ENCODE measurements at places on chromosomes 12 and 14. TPM values are rescaled to one million over a fixed set of nuclear protein-coding genes. Genes with fewer than 3 reads are reported as not detected.
A peak's percentile ranks its signal among the peaks of the same experiment; 100 is the strongest.

- peak; percentile 50 for DNase-seq
Measured at GRCh38 chr14:91870001-91870400, 2.7 kb upstream of the TC2N start.

DNA sequence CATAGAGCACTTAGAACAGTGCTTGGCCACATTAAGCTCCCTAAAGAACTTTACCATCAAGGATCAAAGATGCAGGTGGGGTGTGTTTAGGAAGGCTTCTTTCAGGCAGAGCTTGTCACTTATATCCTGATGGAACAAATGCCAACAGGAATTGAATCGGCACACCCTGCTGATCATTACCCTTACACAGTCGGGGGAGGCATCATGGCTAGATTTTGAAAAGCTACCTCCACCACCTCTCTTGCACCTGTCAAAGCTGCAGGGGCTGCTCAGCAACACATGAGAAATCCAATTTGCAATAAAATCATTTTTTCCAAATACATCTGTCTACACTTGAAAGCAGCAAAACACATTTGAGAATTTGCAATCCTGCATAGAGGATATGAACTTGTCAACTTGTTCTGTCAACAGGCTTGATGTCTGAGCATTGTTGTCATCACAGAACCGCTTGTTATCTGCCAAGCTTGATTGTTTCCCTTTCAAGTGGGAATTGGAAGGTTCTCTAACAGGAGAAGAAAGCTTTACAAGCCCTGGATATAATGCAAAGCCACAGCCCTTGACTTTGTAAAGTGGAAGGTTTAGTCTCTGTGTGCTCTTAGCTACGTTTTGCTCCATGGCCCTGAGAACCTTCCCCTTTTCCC lies 24.6 kb upstream of the TRIM9 start:
- DNase-seq, result no peak

GRCh38 chr14:37655418-37655817 lies 60.0 kb downstream of the TTC6 start:
- DNase-seq, result no peak

DNA sequence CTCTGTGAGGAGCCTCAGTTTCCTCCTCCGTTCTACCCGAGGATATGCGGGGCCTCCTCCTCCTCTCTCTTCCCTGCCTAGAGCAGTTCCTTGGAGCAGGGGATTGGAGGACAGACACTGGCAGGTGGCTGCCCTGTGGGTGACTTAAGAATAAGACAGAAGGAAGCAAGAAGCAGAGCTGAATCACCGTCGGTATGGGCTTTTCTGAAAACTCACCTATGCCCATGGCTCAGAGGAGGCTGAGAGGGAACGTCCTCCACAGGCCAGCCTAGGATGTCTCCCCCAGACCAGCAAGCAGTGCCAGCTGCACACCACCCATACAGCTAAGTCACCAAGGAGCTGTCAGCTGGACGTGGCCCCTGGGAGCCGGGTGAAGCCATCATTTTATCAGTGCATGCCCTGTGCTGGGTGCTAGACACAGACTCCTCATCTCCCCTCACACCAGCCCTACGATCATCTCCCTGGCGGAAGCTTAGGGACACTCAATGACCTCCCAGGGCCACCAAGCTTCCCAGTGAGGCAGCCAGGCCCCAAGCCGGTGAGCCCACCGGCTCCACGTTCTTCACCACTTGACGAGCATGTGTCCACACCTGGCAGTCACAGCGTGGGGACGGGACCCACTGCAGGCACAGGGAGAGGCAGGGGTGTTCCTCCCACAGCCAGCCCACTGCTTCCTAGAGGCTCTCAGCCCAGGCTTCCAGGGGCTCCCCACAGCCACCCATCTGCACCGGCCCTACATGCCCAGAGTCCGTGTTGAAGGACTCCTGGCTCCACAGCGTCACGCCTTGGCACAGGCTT lies 21.4 kb downstream of the ITPK1 start:
- DNase-seq, result no peak

DNA sequence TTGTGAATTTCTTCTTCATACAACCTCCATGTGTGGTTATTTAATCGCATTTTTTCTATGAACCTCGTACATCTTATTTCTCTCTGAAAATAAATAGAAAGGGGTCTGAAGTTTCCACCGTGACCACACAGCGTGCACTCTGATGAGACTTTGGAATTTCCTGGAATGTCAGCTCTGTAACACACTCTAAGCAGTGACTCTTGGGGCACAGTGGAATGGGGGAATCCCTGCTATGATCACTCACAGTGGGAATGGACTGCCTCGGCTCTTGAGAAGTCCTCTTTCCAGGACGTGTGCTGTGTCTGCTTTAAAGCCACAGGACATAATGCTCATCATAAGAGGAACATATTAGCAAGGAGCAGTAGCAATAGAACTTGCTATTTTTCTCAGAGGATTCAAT lies 416.2 kb downstream of the EGLN3 start:
- DNase-seq, result no peak

DNA sequence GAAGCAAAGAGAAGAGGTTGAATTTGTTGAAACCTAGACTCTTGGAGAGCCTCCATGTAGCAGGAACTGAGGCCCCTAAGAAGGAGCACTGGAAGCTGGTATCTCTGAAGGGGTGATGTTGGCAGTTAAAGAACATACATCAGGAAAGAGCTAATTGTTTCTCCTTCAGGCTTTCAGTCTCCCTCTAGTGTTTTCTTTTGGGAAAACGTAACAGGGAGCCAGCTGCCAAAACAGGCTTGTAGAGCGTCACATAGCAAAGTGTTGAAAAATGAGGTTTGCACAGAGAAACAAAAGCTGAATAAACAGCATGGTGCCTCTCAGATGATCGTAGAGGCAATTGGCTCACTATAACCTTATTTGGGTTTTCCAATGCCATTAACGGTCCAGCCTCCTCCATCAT lies 46.9 kb upstream of the CAND1 start:
- DNase-seq, result no peak

GRCh38 chr12:4809449-4810218 lies 89.4 kb downstream of the GALNT8 start:
- no peak for DNase-seq

DNA sequence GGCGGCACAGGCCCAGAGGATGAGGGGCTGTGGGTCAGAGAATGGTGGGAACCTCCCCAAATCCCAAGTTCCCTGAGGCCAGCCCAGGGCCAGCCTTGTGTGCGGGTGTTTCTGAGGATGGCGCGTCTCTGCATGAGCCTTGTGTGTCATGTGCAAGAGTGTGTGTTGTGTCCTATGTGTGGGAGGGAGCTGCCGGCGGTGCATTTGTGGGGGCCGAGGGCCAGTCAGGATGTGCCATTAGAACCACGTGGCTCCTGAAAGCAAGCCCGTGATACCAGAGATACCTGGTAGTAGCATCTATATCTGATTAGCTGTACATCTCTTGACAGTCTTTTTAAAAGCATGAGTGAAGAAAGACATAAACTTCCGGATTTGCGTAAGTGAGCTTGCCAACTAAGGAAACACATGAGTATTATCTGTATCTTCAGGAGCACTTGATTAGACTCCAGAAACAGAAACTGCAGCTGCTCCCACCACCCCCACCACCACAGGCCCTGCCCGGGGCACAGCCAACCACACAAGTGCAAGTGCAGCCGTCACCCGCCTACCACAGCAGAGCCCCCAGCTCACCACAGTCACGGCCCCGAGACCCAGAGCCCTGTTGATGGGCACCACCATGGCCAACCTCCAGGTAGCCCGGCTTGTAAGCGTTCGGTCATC lies 19.2 kb downstream of the DDX51 start:
- DNase-seq, result no peak

GRCh38 chr12:24895612-24896011 lies 53.3 kb downstream of the BCAT1 start:
- DNase-seq, result no peak

- DNase-seq, result no peak
Measured at GRCh38 chr12:124756760-124757159, 106.9 kb downstream of the SCARB1 start.

- no peak for DNase-seq
Measured at GRCh38 chr14:89621791-89622638, 205.0 kb upstream of the FOXN3 start.

DNA sequence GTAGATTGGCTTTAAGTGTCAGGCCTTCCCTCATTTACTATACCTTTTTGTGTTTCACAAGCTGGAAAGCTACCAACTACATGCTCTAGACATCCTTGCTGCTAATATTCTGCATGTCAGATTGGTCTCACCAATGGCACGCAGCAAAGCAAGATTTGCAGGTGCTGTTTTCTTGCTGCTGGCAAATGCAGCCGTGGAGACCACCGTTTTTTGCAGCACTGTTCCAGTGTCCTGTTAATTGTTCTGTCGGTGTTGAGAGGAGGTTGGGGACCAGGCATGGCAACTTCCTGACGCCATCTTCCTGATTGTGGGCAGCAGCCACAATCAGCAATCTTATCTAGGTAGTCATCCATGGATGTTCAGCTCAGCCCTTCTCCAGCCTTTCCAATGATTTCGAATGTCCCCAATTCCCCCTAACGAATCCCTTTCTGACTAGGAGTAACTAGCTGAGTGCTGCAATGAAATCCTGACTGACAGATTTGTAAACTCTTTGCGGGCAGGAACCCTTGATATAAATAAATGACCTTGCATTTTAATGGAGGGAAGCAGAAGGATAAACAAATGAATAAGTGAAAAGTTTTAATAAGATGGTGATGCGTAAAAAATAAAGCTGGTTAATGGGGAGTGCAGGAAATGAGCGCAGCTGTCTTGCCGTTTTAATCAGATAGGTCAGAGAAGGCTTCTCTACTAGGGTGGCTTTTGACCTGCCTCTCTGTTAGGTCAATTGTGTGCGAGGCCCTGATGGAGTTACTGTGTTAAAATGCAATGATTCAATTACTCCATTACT lies 574 bp upstream of the CRADD start:
- no peak for DNase-seq

DNA sequence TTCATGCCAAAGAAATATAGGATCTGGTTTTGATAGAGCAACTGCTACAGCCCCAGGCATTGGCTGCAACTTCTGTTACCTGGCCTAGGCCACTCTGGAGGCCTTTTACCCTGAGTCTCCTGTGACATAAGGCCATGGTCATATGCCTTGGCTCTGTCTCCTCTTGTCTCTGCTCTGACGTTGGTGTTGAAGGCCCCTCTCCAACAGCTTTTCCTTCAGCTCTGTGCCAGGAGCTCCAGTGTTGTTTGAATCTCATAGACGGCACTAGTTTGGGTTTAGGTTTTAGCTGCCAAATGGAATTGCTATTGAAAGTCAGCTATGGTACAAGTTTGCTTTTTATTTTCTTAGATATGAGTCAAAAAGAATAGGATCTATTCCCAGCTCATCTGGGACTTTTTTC lies 41.1 kb downstream of the TTLL5 start:
- DNase-seq, result no peak

DNA sequence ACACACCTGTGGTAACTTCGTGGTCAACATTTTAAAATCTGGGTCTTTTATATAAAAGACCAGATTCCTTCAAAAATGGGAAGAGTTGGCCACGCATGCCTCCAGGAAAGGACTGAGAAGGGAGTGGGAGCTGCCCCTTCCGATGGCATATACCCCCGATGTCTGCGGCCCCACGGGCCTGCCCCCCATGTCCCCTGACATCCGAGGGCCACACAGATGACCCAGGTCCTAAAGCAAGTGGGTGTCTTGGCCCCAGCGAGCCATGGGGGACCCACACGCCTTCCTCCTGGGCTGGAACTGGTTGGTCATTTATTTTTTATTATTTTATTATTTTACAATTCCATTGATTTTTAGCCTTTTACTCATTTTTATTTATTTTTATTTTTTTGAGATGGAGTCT lies 142.5 kb downstream of the PIWIL1 start:
- DNase-seq, result no peak

GRCh38 chr12:78395961-78396360 lies 468.6 kb upstream of the SYT1 start:
- DNase-seq, result no peak

- DNase-seq, result no peak
Measured at GRCh38 chr12:27094726-27095125, 12.3 kb upstream of the C12orf71 start.

DNA sequence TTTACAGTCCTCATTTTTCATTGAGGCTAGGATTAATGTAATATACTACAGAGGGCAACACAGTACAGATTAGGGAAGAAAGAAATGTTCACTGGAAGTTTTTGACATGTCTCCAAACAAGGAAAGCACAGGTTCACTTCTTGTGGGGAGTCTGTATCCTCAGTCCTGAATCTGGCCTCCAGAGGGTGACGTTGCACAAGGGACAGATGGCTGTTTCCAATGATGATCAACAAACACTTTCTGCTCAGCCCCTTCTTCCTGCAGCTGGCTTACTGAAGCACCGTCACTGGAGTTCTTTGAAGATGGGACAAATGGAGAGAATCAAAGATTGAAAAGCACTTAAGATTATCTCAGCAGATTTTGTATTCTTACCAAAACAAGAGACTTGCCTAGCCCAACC lies 123.3 kb upstream of the OR4E1 start:
- DNase-seq, result no peak

Gene GPR68
- total RNA-seq, result 5.4 TPM

Gene SLC8A3
- total RNA-seq, result 0.24 TPM

Gene PDE3A
- not detected for total RNA-seq

Gene KRT3
- 0.08 TPM for total RNA-seq
